Tibial nerve (tissue), 4 donors: ENCODE measurements at places on chromosomes 2 and 18.
A peak's percentile ranks its signal among the peaks of the same experiment; 100 is the strongest.

DNA sequence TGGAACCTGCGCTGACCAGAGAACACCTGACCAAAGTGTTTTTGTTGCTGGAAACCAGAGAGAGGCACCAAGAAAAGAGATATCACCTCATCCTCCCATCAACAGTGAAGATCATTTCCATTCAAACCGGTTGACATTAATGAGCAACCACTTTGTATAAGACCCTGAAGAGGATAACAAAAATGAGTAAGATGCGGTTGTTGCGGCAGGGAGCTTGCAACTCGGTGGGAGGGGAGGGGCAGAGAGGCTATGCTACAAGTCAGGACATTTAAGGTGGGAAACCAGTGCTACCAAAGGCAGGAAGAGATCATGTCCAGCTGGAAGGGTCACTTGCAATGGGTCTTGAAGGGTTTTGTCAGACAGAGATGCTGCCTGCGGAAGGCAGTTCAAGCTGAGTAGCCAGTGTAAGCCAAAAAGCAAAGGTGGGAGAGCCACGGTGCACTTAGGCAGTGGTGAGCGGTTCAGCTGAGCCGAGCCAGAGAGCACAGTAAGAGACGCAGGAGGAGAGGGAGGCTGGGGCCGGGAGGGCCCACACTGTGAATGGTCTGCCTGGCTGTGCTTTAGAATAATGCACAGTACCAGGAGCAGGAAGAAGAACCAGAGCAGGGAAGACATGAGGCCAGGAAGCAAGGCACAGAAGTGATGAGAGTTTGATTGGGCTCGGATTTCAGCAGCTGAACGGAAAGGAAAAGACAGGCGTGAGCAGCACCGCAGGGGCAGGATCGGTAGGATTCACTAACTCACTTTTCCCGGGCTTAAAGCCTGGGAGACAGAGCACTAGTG lies 24.4 kb upstream of the DTNB start:
- no peak overlapping the region for H3K27ac ChIP-seq
- no peaks in the 10 kb centered on the region for H3K27me3 ChIP-seq
- no peaks in the 10 kb centered on the region for H3K36me3 ChIP-seq
- DNase-seq: no peak
- H3K4me3 ChIP-seq: no peak overlapping the region

DNA sequence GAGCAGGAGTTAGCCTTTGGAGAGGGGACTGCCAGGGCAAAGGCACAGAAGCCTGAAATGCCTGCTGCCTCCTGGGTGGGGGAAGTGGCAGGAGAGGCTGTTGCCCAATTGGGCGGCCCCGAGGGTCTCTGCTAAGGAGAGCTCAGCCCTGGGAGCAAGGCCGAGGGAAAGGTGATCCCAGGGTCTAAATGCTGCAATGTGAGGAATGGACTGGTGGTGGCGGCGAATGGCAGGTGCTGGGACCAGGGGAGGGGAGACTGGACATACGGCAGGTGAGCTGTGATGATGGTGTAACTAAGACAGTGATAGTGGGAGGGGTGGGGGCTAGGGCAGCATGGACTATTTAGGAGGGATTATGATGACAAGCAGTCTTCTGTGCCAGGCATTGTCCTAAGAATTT lies 104.0 kb downstream of the DYSF start:
- DNase-seq: no peak
- H3K36me3 ChIP-seq: no peaks in the 10 kb centered on the region
- H3K4me1 ChIP-seq: no peaks in the 10 kb centered on the region
- H3K4me3 ChIP-seq: no peak overlapping the region

DNA sequence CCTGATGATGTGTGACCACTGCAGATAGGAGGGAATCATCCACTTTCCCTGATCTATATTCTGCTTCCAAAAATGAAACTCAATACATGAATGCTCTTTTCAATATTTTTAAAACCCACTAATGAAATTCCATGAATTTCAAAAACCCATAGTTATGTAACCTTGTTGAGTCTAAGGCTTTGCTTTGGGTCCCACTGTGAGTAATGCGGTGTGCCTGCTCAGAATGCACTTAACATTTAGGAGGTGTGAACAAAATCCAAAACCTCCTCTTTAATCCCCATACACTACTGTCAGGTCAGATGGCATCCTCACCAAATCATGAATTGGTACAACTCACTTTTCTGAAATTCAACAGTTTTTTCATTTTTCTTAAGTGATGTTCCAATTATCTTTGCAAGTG lies 50.4 kb downstream of the CCDC93 start:
- no peaks in the 10 kb centered on the region for H3K27me3 ChIP-seq
- DNase-seq: no peak
- no peak overlapping the region for H3K4me3 ChIP-seq
- H3K27ac ChIP-seq: no peak overlapping the region

GRCh38 chr18:22193466-22193865 lies 24.1 kb downstream of the GATA6 start:
- no peaks in the 10 kb centered on the region for H3K36me3 ChIP-seq
- no peaks in the 10 kb centered on the region for H3K27me3 ChIP-seq
- no peak overlapping the region for H3K27ac ChIP-seq
- no peaks in the 10 kb centered on the region for H3K4me1 ChIP-seq
- H3K4me3 ChIP-seq: no peak overlapping the region
- DNase-seq: no peak

DNA sequence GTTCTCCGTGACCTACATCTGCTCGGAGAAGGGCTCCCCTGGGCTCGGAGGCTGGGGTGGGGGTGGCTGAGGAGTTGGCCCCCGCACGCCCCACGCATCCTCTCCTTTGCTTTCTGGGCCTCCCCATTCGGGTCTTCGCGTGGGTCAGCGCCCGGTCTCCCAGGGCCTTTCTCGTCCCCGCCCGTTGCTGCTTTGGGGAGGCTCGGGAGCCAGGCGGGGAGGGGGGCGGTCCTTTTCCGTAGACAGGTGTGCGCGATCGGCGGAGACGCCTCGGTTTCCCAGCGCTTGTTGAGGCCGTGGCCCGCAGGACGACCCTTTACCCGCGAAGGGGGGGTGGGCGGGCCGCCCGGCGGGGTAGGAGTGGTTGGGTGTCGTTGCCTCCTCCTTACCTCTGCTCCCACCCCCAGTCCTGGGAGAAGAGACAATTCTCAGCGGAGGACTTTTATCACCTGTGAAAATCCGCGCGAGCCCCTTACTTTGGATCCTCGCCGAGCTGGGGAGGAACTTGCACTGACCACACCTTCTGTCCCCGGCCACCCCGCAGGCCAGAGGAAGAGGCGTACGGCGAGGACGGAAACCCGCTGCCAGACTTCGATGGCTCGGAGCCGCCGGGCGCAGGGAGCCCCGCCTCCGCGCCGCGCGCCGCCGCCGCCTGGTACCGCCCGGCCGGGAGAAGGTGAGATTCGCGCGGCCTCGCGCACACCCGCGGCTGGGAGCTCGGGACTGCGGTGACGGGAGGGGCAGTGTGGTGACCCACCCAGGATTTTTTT lies 2.6 kb downstream of the ADCYAP1 start:
- no peak overlapping the region for H3K27ac ChIP-seq
- H3K36me3 ChIP-seq: no peaks in the 10 kb centered on the region
- no peaks in the 10 kb centered on the region for H3K27me3 ChIP-seq

DNA sequence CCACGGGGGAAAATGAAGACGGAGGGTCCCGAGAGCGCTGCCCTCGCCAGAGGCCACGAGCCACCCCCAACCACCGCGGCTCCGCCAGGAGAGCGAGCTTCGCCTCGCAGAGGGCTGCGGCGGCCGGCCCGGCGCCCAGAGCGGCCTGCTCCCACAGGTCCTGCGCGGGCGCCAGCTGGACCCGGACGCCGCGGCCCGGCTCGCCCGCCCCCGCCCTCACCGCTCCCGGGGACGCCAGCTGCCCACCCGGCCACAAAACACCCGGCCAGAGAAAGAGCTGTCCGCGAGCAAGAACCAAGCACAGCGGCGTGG lies 709 bp downstream of the PTPN2 start:
- H3K4me1 ChIP-seq: peaks cover 21% of the 10 kb centered on the region
- no peaks in the 10 kb centered on the region for H3K27me3 ChIP-seq
- H3K27ac ChIP-seq: peak overlapping the region; percentile 97
- no peaks in the 10 kb centered on the region for H3K36me3 ChIP-seq
- peak overlapping the region; percentile 92 for H3K4me3 ChIP-seq

GRCh38 chr18:69588301-69588700 lies 187.6 kb downstream of the DOK6 start:
- H3K4me1 ChIP-seq: no peaks in the 10 kb centered on the region
- no peak for DNase-seq
- no peak overlapping the region for H3K27ac ChIP-seq

DNA sequence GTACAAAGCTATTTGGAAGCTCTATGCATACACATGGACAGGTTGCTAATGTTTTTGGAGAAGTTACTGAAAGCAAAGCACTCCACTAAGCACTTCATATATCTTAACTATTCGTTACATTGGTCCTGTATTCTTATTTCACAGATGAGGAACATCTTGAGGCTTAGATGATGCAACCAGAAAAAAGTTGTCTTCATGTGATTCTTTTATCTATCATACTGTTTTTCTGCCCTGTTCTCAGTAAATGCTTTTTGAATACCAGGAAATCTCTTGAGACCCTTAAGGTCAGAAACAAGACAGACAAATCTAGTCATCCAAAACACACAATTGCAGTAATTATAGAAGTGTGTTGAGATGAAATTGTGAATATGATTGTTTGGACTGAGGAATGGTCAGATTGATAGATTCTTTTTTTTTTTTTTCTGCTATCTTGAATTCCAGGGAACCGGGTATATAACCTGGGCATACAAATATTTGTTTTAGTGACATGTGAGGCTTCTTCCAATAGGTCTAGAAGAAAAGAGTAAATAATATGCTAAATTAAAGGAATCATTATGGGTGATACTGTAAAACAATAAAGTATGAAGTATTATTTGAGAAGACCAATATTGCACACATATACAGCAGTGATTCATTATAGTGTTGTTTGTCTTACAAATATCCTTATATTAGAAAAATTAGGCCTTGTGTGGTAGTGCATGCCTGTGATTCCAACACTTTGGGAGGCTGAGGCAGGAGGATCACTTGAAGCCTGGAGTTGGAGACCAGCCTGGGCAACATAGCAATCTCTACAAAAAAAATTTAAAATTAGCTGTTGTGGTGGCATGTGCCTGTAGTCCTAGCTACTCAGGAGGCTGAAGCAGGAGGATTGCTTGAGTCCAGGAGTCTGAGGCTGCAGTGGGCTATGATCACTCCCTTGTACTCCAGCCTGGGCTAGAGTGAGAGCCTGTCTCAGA lies 33.7 kb downstream of the EHBP1 start:
- H3K36me3 ChIP-seq: no peaks in the 10 kb centered on the region
- no peaks in the 10 kb centered on the region for H3K27me3 ChIP-seq
- no peak overlapping the region for H3K27ac ChIP-seq
- no peak for DNase-seq
- H3K4me3 ChIP-seq: no peak overlapping the region
- no peaks in the 10 kb centered on the region for H3K4me1 ChIP-seq

DNA sequence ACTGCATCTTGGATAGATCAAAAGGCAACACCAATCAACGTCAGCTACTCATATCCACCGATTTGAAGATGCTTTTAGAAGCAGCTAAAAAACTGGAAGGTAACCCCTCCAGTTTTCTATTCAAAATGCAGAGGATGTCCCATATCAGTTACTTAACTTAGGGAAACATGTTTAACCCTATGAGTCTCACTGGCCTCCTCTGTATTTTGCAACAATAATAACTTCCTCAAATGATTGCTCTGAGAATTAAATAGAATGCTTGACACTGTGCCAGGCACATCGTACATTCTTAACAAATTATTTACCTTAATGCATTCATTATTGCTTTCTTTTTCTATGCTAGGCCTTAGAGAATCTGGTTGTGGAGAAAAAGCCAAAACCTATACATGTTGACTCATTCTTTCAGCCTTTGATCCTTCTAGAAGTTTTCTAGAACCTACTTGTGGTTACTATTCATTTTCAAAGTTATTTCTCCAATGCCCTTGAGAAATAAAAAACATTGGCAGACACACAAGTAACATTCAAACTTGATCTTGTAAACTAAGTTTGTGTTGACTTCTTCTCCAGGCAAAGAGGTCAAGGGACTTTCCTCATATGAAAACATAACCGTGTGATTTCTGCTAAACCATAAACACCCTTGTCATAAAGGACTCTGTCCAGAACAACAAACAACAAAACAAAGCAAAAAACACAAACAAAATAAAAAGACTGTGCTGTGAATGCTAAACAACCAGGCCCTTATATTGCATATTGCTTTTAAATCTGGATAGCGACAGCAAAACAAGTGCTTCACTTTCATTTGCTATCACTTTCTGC lies 4.6 kb downstream of the DOCK10 start:
- H3K4me3 ChIP-seq: no peak overlapping the region
- DNase-seq: no peak
- no peaks in the 10 kb centered on the region for H3K4me1 ChIP-seq

GRCh38 chr2:19709553-19709952 lies 192.2 kb downstream of the TTC32 start:
- H3K27ac ChIP-seq: no peak overlapping the region
- DNase-seq: no peak
- H3K27me3 ChIP-seq: no peaks in the 10 kb centered on the region
- no peaks in the 10 kb centered on the region for H3K36me3 ChIP-seq
- H3K4me1 ChIP-seq: no peaks in the 10 kb centered on the region
- no peak overlapping the region for H3K4me3 ChIP-seq

GRCh38 chr2:224038830-224039079 lies 331 bp downstream of the SERPINE2 start:
- no peaks in the 10 kb centered on the region for H3K27me3 ChIP-seq
- H3K27ac ChIP-seq: peak overlapping the region; percentile 73
- DNase-seq: no peak

GRCh38 chr2:85954590-85955458 lies 66.0 kb upstream of the ST3GAL5 start:
- DNase-seq: no peak
- H3K36me3 ChIP-seq: no peaks in the 10 kb centered on the region
- no peaks in the 10 kb centered on the region for H3K27me3 ChIP-seq
- H3K4me1 ChIP-seq: no peaks in the 10 kb centered on the region
- no peak overlapping the region for H3K4me3 ChIP-seq
- H3K27ac ChIP-seq: peak overlapping the region; percentile 16

DNA sequence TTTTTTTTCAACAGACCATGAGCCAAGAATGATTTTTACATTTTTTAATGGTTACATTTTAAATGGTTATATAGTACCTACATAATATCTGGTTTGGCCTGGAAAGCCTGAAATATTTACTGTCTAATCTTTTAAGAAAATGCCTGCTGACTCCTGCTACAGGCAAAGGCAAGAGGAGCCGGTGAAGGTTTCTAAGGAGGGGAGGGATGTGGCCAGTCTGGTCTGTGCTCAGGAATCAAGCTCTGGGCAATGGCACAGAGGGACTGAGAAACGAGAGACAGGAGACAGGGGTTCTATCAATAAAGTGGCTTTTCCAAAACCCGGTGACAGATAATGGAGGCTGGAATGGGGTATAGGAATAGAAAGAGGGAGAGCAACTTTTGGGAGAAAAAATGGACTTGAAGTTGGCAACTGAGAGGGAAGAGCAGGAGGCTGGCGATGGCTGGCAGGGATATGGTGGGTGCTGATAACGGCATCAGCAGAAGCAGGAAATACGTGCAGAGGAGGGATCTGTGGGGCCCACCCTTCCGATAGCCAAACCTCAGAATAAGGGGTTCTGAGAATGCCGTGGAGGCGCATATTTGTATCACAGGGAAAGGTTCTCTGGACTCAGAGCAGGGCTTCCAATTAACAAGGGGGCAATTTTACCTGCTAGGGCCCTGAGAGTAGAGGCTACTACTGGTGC lies 64.0 kb upstream of the DNMT3A start:
- H3K36me3 ChIP-seq: no peaks in the 10 kb centered on the region
- no peak overlapping the region for H3K27ac ChIP-seq
- no peak for DNase-seq
- H3K27me3 ChIP-seq: no peaks in the 10 kb centered on the region

- H3K27ac ChIP-seq: no peak overlapping the region
- DNase-seq: no peak
- H3K27me3 ChIP-seq: no peaks in the 10 kb centered on the region
Measured at GRCh38 chr2:60413814-60414168, 139.7 kb downstream of the BCL11A start.

- H3K4me3 ChIP-seq: no peak overlapping the region
- H3K4me1 ChIP-seq: peaks cover 10% of the 10 kb centered on the region
- no peak for DNase-seq
- peak overlapping the region; percentile 73 for H3K27ac ChIP-seq
- no peaks in the 10 kb centered on the region for H3K36me3 ChIP-seq
- no peaks in the 10 kb centered on the region for H3K27me3 ChIP-seq
Measured at GRCh38 chr2:63580651-63581297, 7.5 kb downstream of the WDPCP start.
